ENCODE measurements at places on chromosomes 3 and 15.

- DNase-seq, result no peak
Measured at GRCh38 chr3:157128771-157129681, 30.9 kb downstream of the CCNL1 start.

DNA sequence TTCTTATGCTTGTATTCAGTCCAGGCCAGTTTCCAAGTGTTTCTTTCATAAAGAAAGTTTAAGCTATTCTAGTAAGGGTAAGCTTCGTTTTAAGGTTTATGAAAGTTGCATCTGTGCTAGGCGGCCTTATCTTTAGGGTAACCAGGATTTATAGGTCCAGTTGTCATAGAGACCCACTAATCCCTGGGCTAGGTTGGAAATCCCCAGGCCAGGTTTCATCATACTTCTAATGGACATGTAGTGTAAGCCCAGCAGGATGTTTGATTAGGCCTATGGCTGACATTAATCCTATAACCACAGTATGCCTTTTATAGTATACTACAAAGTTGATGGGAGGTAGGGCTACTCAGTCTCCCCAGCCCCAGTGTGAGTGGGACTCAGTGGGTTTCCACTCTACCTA, 312.4 kb downstream of the CACNA2D3 start:
- DNase-seq, result no peak

- no peak for DNase-seq
Measured at GRCh38 chr3:25338158-25338725, 89.8 kb upstream of the RARB start.

- no peak for DNase-seq
Measured at GRCh38 chr3:136512381-136512780, 239.8 kb downstream of the STAG1 start.

- no peak for DNase-seq
Measured at GRCh38 chr15:26095710-26096330, 232.7 kb upstream of the ATP10A start.

- no peak for DNase-seq
Measured at GRCh38 chr3:141336672-141337522, 31.4 kb upstream of the ZBTB38 start.

DNA sequence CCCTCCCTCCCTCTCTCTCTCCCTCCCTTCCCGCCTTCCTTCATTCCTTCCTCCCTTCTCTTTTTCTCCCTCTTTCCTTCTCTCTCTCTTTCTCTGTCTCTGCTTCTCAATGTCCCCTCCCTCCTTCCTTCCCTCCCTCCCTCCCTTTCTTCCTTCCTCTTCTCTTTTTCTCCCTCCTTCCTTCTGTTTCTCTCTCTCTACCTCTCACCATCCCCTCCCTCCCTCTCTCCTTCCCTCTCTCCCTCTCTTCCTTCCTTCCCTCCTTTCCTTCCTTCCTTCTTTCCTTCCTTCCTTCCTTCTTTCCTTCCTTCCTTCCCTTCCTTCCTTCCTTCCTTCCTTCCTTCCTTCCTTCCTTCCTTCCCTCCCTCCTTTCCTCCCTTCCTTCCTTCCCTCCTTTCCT, 504.6 kb downstream of the EPHA3 start:
- no peak for DNase-seq

- DNase-seq, result no peak
Measured at GRCh38 chr3:58025837-58026569, 17.8 kb downstream of the FLNB start.

DNA sequence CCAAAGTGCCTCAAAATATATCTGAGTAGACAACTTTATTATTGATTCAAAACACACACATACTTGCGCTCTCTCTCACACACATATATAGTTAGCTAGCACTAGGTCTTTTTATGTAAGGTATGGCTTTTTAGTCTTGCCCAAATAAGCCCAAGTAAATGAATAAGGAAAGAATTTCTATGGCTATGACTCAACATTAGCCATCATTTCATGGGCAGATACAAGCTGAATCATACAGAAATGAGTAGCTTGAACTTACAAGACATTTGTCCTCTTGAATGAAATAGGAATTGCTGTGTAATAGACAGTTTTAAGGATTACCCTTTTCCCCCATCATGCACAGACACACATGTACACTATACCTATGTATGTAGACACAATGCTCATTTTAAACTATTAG, 4.9 kb downstream of the CADPS start:
- no peak for DNase-seq

- no peak for DNase-seq
Measured at GRCh38 chr15:66484539-66485112, 12.9 kb downstream of the SNAPC5 start.

GRCh38 chr3:42674146-42674545, 11.2 kb upstream of the KLHL40 start:
- no peak for DNase-seq

- no peak for DNase-seq
Measured at GRCh38 chr3:127688416-127689265, 15.9 kb downstream of the ABTB1 start.

DNA sequence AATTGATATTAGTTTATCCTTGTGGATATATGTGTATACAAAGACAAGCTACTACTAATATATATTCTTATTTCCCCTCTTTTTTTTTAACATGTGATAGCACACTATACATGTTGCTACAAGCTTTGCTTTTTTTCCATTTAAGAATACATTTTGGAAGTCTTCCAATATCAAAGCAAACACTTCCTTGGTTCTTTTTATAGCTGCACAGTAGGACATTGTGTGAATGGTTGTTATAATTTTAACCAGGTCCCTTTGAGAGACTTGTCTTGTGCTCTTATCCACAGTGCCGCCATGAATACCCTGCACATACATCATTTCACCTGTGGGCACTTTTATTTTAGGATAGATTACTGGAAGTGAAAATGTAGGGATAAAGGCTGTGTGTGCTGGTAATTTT, 88.7 kb downstream of the CACNA2D3 start:
- DNase-seq, result no peak

Measured in activated CD4-positive, alpha-beta T cell treated with anti-CD3 and anti-CD28 coated beads, Interleukin-2, amount 50 U/mL, for 24 hours (primary cell).